T-helper 1 cell (primary cell): ENCODE measurements at places on chromosomes 1 and 21.

DNA sequence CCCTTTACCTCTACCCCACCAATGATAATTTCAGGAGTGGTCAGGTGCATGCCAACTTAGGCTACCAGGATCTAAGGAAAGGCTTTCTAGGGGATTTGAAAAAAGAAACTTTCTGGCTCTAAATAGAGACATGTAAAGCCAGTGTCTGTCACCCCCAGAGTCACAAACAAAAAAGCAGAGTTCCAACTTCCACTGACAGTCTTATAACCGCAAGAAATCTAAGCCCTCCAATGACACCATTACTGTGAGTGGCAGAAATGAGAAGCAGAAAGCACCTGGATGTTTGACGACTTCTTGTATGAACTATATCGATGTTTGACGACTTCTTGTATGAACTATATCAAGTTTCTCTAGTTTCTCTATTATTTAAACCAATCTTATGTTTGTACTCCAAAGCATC lies 6.0 kb downstream of the DENND1B start:
- no peak for DNase-seq

- DNase-seq = no peak
Observed at GRCh38 chr1:34122080-34122932, 42.7 kb downstream of the CSMD2 start.

GRCh38 chr1:179709841-179710329 lies 33.2 kb upstream of the FAM163A start:
- DNase-seq = peak; percentile 12

- no peak for DNase-seq
Observed at GRCh38 chr1:178310685-178311105, 186.1 kb downstream of the CLEC20A start.

DNA sequence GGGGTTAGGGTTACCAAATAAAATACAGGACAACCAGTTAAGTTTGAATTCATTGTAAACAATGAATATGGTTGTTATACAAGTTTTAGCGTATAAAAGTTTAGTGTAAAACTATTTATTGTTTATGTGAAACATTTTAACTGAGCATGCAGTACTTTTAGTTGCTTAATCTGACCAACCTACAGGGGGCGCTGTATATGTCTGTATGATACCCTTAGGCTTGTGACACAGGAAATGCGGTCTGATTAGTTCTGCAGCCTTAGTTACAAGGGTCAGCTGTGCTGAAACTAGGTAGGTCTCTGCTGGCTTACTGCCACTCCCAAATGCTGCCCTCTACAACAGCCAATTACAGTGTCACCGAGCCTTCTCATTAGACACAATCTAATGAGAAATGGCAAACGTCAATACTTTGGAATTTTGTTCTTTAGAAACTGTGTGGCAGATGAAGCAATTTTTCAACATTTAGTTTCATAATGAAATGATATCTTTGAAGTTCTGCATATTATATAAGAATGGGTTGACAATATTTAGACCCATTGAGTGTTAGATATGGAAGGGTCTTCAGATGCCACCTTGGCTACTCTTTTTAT lies 56.2 kb downstream of the NTNG1 start:
- no peak for DNase-seq
